ENCODE measurements at places on chromosomes 1 and 21.
A peak's percentile ranks its signal among the peaks of the same experiment; 100 is the strongest.

DNA sequence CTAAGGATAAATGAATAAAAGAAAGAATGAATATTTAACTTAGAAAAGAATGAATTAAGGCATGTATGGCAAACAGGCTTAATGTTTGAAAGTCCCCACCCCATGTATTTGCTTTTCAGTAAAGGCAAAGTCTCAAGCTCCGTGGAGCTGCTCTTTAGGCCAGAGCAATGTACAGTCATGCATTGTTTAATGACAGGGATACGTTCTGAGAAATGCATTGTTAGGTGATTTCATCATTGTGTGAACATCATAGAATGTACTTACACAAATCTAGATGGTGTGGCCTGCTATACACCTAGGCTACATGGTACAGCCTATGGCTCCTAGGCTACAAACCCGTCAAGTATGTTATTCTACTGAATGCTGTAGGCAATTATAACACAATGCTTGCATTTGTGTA is 51.6 kb upstream of the SPATA6 start:
- DNase-seq: no peak

DNA sequence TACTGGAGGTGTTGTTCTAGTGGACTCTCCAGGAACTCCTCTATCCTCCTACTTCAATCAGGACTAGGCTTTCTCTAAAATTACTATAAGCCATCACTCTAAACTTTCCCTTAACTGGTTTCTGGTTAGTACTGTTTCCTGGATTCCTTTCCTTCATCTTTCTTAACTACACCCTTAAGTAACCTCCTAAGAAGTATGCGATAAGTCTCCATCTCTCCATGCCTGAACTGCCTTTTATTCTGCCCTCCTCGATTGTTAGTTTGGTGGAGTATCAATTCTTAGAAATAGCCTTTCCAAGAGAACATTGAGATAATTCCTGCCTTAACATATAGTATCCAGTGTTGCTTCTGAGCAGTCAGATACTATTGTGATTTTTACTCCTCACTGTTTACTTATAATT is 162.9 kb upstream of the PDE4B start:
- DNase-seq: no peak

DNA sequence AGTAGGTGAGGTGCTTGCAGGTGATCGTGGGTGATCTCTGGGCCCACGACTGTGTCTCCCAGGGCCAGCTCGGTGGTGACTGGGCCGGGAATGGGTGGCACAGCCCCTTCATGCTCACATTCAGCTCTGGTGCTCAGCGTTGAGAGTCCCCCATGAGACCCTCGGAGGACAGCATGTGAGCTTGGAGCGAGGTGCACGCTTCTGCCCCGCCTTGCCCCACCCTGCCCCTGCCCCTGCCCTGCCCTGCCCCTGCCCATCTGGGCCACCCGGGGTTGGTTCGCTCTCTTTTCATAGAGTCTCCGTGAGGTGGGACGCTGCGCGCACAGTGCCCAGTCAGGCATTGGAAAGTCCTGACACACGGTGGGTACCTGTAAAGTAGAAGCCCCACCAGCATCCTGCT is 75.3 kb upstream of the ACTL8 start:
- no peak for DNase-seq

GRCh38 chr1:41649396-41650027 is 165.0 kb upstream of the EDN2 start:
- DNase-seq: no peak

- DNase-seq: no peak
Observed at GRCh38 chr1:178324003-178324402, 172.8 kb downstream of the CLEC20A start.

DNA sequence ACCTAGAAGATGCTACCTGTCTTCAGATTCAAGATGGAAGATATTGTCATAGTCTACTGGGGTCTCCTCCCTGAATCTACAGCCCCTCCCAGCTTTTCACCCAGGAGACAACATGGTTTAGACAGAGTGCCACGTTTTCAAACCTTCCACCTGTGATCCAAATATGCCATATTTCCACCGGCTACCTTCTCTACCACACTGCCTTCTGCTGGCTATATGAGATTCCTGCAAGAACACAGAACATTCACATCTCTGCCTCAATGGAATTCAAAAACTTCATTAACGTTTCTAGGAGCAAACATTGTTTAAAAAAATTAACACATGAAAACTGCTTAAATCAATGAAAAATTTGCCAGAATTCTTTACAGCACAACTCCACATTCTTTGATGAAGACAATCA is 12.9 kb upstream of the LELP1 start:
- peak; percentile 16 for DNase-seq

DNA sequence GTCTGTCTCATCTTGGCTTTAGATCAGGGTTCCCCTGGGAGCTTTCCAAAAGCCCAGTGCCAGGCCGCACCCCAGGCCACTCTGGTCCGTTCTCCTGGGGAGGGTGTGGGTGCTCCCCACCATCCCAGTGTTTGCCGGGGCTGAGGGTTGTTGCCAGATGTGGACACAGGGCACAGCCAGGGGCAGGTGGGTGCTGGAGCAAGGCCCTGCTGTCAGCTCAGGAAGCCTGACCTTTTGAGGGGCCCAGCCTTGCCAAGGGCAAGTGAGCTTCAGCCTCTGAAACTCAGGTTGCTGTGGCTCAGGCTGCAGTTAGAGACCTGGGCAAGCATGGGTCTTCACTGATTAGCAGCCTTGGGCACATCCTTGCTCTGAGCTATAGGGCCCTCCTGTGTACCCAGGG is 22.8 kb upstream of the ZBTB21 start:
- no peak for DNase-seq

- DNase-seq: no peak
Observed at GRCh38 chr1:190599670-190600069, 122.0 kb upstream of the BRINP3 start.

- DNase-seq: no peak
Observed at GRCh38 chr1:29807689-29808088, 571.4 kb downstream of the PTPRU start.

DNA sequence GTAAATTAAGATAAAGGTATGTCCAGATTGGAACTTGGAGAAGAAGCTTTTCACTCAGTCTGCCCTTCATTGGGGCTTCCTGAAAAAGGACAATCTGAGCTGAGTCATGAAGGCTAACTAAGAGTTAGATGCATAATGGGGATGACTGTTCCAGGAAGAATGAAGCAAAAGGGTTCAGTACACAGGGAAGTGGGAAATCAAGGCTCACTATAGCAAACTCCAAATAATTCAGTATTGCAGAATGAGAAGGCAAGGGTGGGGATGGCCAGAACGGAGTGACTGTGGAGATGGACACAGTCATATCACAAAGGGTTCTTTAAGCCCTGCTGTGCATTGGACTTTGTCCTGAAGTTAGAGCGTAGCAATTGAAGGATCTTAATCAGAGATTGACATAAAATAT is 158.3 kb downstream of the FGGY start:
- DNase-seq: no peak

GRCh38 chr1:47224676-47225399 is 7.2 kb downstream of the TAL1 start:
- DNase-seq: no peak

DNA sequence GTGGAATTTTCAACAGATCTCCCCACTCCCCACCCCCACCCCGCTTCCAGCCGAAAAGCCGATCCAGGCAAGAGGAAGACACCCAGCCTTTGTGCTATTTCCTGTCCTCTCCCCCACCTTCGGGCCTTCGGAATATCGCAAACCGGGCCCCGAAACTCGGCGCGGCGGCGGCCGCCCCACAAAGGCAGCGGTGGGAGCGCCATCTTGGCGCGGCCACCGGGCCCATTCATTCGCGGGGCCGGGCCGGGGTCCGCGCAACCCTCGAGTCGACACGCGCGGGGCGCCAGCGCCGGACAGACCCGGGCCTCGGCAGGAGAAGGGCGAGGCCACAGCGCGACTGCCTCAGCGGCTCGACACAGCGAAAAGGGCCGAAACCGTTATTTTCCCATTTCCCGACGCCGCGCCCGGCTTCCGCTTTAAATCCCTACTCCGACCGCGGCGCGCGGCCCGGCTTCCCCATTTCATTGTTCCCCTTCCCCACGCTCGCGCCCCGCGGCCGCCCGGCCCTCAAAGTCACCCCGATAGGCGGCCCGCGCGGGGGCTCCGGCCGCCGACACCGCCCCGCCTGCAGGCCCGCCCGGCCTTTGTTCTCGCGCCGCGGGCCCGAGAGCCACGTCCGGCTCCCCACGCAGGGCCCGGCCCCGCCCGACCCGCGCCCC is 911 bp downstream of the GNB1 start:
- DNase-seq: peak; percentile 66

DNA sequence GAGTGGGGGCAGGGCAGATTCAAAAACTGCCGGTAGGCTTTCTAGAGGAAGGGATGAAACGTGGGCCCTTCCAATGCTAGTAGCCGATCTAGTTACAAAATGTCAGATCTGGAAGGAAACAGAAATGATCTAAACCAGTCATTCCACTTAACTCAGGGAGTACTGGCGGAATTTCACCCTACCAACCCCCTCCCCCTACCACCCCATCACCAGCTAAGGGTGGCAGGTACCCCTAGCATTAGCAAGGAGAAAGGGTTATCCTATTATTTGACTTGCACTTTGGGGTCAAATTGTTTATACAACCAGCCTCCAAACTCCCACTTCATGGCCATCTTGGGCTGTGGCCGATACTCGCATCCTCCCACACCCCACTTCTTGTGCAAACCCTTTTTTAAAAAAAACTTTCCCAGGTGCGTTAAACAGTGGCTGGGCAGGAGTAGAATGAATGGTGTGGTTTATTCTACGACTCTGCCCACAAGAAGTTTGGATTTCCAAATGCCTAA is 644 bp upstream of the MRPL24 start:
- DNase-seq: peak; percentile 47

DNA sequence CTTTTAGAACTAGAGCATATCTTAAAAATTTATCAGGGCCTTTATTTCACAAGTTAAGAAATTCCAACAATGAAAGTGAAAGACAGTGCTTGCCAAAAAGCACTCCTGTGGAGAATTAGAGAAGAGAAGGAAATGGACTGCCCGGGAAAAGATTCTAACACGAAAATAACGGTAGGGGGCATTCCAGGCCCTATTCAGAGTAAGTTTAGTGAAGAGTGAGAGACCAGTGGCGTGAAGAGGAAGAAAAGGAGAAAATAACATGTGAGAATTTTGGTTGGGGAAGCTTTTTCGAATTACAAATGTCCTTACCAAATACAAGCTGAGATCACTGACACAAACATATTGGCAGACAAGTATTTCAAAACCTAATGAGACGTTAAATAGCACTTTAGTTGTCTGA is 38.4 kb upstream of the RBM34 start:
- peak; percentile 16 for DNase-seq

DNA sequence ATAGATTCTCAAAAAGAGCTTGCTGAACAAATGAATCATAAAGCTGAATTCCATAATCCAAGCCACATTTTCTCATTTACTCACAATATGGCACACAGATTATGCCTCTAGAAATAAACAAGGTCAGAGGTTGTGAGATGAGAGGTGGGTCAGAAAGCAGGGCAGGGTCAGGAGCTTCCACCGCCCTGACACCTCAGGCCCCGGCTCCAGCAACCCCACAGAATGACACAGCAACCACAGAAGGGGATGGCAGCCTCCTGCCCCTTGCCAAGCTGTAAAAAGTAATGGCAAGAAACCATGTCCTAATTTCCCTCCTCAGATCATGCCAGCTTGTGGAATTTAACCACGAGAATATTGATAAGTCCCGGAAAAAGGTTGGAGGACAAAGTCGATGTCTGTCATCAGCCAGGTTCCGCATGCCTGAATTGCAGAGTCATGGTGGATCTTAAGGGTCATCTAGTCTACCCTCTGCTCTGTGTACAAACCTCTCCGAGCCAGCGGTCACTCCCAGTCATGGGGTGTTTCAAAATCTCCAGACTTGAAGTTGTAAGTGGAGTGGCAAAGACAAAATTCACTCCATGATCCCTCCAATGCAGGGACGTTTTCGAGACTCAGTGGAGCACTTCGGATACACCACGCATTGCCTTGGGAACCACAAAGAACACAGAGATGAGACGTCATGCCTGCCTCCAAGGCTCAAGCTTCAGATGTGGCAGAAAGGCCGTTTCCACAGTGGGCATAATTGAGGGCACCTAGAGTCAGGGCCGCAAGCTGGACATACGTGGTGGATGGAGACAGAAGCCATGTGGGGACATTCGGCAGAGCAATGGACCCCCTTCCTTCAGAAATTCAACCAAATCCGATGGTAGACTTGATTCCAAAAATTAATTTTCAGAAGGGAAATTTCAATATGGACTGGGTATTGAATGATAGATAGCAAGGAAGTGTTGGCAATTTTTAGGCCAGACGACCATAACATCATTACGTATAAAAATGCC is 254.0 kb downstream of the TOMM20 start:
- DNase-seq: no peak

- no peak for DNase-seq
Observed at GRCh38 chr1:20223551-20224419, 37.5 kb upstream of the PLA2G2C start.

DNA sequence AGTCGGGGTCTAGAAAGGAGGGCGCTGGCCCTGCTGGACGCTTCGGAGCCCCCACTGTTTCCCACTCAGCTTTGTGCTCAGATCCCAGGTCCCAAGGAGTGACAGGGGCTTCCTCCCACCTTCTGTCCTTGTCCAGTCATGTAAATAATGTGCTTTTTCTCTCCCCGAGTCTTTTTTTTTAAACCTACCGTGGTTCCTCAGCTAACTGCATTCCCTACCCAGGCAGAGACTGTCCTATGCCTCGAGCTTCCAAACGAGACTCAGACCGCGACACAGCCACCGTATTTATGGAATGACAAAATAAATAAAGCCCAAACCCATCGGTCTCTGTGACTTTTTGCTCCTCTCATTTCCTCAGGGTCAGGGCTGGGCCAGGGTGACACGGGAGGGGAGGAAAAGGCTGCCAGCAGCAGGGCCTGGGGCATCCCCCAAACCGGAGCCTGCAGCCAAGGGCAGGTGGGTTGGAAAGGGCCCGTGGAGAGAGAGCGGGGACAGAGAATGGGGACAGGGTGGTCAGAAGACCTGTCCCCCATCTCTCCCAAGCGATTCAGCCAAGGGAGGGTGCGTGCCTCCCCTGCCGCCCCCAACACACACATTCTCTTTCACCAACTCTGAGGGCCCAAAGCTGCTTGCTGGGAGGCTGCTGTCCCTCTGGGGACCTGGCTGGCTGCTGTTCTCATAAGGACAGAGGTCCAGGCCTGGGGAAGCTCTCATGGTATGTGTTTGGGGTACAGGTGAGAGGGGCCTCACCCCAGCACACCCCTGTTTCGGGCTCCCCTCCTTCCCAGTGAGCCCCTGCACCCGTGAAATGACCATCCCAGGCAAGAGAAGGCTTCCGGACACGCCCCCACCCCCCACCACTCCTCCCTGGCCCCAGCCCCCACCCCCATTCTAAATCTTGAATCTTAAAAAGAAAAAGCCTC is 55.4 kb downstream of the KCNAB2 start:
- no peak for DNase-seq

- DNase-seq: no peak
Observed at GRCh38 chr1:236091933-236092318, 27.0 kb upstream of the NID1 start.

DNA sequence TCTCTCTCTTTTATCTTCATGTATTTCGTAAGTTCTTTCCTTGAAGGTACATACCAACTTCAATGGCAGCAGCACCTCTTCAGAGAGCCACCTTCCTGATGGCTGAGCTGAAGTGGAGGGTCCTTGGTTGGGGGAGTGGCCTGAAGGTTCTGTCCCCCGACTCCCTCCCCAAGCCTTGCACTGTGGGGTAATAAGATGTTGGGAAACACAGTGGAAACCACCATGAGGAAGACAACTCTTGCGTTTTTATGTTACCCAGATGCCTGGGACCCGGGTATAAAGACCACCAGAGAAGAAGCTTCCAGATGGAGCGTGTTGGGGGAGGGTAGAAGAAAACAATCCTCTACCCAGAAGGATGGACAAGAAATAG is 794 bp downstream of the KRTAP12-3 start:
- DNase-seq: no peak
